A673 (cell line): ENCODE measurements at places on chromosomes 2 and 18.

GRCh38 chr18:54822872-54823845, 5.1 kb upstream of the RAB27B start:
- peak; percentile 9 for DNase-seq

- DNase-seq, result no peak
Measured at GRCh38 chr2:217559084-217559483, 443.7 kb downstream of the TNS1 start.

DNA sequence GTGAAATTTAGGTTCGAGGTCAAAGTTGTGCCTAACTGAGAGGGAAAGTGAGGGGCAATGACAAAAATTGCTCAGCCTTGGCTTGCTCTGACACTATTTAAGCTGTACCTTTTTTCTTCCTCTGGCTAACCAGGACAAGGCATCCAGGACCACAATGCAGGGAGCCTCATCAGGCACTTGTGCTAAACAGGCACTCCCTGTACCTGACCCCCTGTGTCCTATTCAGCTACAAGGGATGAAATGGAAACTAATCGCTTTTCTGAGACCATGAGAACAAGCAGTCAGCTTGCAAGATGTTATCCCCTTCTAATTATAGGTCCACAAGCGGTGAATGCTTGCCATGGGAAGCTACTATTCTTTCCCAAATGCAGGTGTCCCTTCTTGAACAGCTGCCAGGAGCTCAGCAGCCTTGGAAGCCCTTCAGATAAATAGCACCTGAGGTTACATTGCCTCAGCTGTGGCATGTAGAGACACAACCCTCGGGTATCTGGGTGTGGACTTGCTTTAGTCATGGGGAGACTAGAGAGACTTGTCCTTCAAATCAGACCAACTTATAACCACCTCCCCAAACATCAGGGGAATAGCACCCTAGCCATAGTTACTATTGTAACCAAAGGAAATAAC, 19.1 kb upstream of the ITGA6 start:
- no peak for DNase-seq

GRCh38 chr2:118380915-118381653, 292.8 kb downstream of the INSIG2 start:
- no peak for DNase-seq

DNA sequence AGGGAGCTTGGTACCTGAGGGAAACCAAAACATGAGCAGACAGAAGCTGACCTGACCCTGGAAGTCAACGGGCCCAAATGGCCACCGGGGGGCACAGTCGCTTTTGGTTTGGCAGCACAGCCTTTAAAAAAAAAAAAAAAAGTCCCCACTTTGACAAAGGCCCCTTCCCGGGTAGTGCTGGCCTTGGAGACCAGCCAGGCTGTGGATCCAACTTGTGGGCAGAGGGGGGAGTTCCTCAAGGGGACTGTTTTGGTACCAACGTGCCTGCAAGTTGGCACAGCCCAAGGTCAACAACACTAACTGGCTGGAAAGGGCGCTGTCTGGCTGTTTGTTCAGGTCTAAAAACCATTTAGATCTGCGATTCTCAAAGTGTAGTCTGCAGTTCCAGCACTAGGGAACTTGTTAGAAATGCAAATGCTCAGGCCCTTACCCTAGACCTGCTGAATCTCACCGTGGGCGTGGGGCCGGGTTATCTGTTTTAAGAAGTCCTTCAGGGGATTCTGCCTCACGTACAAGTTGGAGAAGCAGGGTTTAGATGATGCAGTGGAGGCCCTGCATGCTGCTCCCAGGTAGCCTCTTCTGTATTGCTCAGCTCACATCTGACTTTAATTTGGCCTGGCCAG, 83.0 kb downstream of the LPIN1 start:
- peak; percentile 91 for DNase-seq
